ENCODE measurements at places on chromosomes 16 and 17. TPM values are rescaled to one million over a fixed set of nuclear protein-coding genes. Genes with fewer than 3 reads are reported as not detected.

CD300LF gene
- not detected for total RNA-seq

TMEM100 gene
- total RNA-seq, result 1.7 TPM

TP53TG3 gene
- total RNA-seq, result not detected

ERCC4 gene
- total RNA-seq, result 6.2 TPM

PLA2G10 gene
- not detected for total RNA-seq

NETO2 gene
- 5.9 TPM for total RNA-seq

CA5A gene
- total RNA-seq, result not detected

CA4 gene
- 35.3 TPM for total RNA-seq

CLTC gene
- 88.7 TPM for total RNA-seq

CES5A gene
- total RNA-seq, result not detected

EFCAB5 gene
- total RNA-seq, result 1.1 TPM

LITAFD gene
- total RNA-seq, result not detected

TP53 gene
- 48.0 TPM for total RNA-seq

BOLA2B gene
- total RNA-seq, result 643 TPM

DUS1L gene
- total RNA-seq, result 111 TPM

ZDHHC7 gene
- total RNA-seq, result 70.7 TPM

TEKT5 gene
- total RNA-seq, result not detected

TNK1 gene
- 0.43 TPM for total RNA-seq

OR1A1 gene
- total RNA-seq, result not detected

TBC1D3C gene
- not detected for total RNA-seq

OGFOD3 gene
- 36.6 TPM for total RNA-seq

PLEKHG4 gene
- total RNA-seq, result 3.7 TPM

SLC22A31 gene
- not detected for total RNA-seq

FNDC8 gene
- not detected for total RNA-seq

G6PC1 gene
- not detected for total RNA-seq

SPATA32 gene
- not detected for total RNA-seq

CACNA1H gene
- 57.5 TPM for total RNA-seq

NME3 gene
- total RNA-seq, result 326 TPM

IRX3 gene
- total RNA-seq, result 0.11 TPM

KRT24 gene
- not detected for total RNA-seq

MT2A gene
- total RNA-seq, result 602 TPM

CDH16 gene
- not detected for total RNA-seq

NR1D1 gene
- total RNA-seq, result 0.43 TPM

DNAI2 gene
- not detected for total RNA-seq

PRAC1 gene
- not detected for total RNA-seq

SLC16A5 gene
- total RNA-seq, result 101 TPM

KCNH6 gene
- total RNA-seq, result not detected

P2RX5 gene
- not detected for total RNA-seq

ZPBP2 gene
- not detected for total RNA-seq

IQCK gene
- not detected for total RNA-seq

PLXDC1 gene
- 23.8 TPM for total RNA-seq

TMUB2 gene
- total RNA-seq, result 27.9 TPM

ARL6IP1 gene
- 71.6 TPM for total RNA-seq

SLC5A2 gene
- 0.53 TPM for total RNA-seq

CENPN gene
- total RNA-seq, result not detected

PLD6 gene
- total RNA-seq, result 0.32 TPM

SALL1 gene
- not detected for total RNA-seq

IGF2BP1 gene
- not detected for total RNA-seq

RAMP2 gene
- 80.5 TPM for total RNA-seq

VWA3A gene
- not detected for total RNA-seq
